ENCODE measurements at places on chromosomes 13 and 19.

DNA sequence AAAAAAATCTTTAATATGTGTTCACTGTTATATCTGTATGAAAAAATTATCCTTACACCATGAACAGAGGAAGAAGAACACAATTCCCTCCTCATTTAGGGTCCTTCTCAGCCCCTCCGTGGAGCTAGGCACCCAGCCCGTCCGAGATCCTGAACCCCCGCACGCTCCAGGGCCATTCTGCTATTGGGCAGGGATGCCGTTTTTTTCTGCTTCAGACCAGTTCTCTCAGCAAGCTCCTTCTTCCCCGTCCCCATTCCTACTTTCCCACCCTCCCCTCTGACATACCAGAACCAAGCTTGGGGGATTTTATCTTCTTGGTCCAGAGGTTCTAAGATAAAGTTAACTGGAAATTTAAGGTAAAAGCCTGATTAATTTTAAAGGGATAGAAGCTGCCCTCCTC, 36.2 kb downstream of the ATP12A start:
- H3K4me1 ChIP-seq, result no peaks in the 10 kb centered on the region
- DNase-seq, result no peak
- H3K27ac ChIP-seq, result peak overlapping the region; percentile 37
- no peak overlapping the region for H3K4me3 ChIP-seq
- no peaks in the 10 kb centered on the region for H3K27me3 ChIP-seq

DNA sequence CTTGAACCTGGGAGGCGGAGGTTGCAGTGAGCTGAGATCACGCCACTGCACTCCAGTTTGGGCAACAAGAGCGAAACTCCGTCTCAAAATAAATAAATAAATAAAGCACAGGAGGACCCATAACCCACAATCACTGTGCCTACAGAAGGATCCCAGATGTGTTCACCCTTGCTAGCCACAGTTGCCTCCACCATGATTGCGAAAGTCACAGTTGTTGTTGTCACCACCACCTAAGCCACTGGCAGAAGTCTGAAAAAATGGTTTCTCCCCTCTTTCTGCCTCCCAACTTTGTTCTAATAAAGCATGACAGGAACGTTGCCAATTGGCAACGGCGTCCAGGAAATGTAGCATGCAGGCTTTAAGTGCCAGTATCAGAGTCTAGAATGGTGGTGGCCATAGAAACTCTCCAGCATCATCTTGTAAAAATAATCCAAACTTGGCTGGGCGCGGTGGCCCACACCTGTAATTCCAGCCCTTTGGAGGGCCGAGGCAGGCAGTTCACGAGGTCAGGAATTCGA, 2.2 kb upstream of the EPS15L1 start:
- no peak overlapping the region for H3K27ac ChIP-seq
- no peak for DNase-seq
- no peak overlapping the region for H3K4me3 ChIP-seq
- H3K36me3 ChIP-seq, result no peaks in the 10 kb centered on the region
- H3K27me3 ChIP-seq, result no peaks in the 10 kb centered on the region

- H3K36me3 ChIP-seq, result peaks cover 3% of the 10 kb centered on the region
- H3K27me3 ChIP-seq, result no peaks in the 10 kb centered on the region
- no peak overlapping the region for H3K4me3 ChIP-seq
- DNase-seq, result no peak
- peaks cover 31% of the 10 kb centered on the region for H3K4me1 ChIP-seq
Measured at GRCh38 chr13:49777746-49778614, 14.5 kb downstream of the KPNA3 start.

DNA sequence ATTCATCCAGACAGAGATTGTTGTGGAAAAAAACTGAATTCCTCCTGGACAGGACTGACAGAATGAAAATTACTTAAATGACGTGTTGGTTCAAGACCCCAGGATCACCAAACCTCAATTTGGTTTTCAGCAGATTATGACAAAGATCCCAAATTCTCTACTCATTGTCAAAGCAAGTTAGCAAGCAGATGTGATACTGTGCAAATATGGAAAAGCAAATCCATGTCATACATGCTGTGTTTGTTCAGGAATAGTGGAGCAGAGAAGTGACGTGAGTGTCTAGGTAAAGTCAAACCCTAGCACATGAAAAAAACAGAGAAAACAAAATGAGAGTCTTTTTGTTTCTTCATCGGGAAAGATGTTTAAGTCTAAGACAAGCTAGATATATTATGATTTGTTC, 169.2 kb upstream of the NBEA start:
- H3K4me1 ChIP-seq, result no peaks in the 10 kb centered on the region
- no peaks in the 10 kb centered on the region for H3K36me3 ChIP-seq
- peaks cover 2% of the 10 kb centered on the region for H3K27me3 ChIP-seq
- DNase-seq, result no peak
- no peak overlapping the region for H3K27ac ChIP-seq

- no peak overlapping the region for H3K4me3 ChIP-seq
- peaks cover 42% of the 10 kb centered on the region for H3K4me1 ChIP-seq
- no peaks in the 10 kb centered on the region for H3K36me3 ChIP-seq
- H3K27me3 ChIP-seq, result no peaks in the 10 kb centered on the region
- DNase-seq, result no peak
- no peak overlapping the region for H3K27ac ChIP-seq
Measured at GRCh38 chr13:97219226-97219625, 2.9 kb upstream of the MBNL2 start.

- H3K27ac ChIP-seq, result no peak overlapping the region
- no peaks in the 10 kb centered on the region for H3K27me3 ChIP-seq
- no peaks in the 10 kb centered on the region for H3K36me3 ChIP-seq
- H3K4me3 ChIP-seq, result no peak overlapping the region
- peaks cover 3% of the 10 kb centered on the region for H3K4me1 ChIP-seq
Measured at GRCh38 chr13:94352057-94352456, 127.4 kb downstream of the DCT start.

DNA sequence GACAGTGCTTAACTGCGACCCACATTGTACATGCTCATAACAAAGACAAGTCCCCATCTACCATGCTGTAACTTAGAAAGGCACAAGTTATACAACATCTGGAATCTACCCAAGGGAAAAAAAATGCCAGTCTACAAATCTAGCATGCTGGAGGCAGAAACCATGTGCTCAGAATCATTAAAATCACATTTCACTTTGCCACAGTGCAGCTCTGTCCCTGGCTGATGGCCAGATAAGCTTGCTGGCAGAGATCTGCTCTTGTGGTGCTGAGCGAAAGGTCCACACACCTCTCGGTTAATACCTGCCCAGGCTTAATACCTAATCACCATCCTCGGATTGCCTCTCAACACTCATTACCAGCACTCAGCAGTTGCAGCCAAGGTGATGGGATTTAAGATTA, 74.1 kb upstream of the UQCRFS1 start:
- H3K27me3 ChIP-seq, result peaks cover 20% of the 10 kb centered on the region
- H3K36me3 ChIP-seq, result no peaks in the 10 kb centered on the region
- H3K4me1 ChIP-seq, result no peaks in the 10 kb centered on the region

DNA sequence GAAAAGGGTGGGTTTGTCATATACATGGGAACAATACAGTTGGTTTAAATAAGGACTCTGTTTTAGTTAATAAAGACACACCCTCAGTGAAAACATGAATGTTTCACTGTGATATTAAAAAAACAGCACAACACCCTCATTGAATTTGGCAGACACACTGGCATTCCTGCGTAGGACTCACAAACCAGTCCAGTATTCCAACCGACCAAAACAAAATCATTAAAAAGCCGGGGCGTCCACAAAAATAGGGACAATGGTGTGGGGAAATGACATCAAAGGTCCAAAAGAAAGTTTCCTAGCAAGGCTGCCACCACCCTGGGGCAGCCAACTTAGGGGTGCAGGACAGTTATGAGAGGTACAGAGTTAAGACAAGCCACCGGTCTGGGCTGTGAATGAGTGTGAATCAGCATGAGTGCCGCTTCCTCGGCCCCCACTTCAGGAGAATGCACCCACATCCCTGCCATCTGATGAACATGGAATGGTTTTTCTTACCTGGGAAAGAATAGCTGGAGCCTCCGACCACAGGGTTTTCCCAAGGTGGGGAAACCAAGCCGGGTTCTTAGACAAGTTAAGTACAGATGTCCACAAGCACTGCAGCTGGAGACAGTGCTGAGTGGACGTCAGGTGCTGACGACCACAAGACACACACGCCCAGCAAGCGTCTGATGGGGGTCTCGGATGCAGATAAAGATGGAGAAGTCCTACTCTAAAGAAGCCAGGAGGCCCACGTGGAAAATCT, 73.3 kb downstream of the KLF2 start:
- DNase-seq, result no peak
- H3K27me3 ChIP-seq, result no peaks in the 10 kb centered on the region
- H3K27ac ChIP-seq, result peak overlapping the region; percentile 57
- H3K4me3 ChIP-seq, result no peak overlapping the region

DNA sequence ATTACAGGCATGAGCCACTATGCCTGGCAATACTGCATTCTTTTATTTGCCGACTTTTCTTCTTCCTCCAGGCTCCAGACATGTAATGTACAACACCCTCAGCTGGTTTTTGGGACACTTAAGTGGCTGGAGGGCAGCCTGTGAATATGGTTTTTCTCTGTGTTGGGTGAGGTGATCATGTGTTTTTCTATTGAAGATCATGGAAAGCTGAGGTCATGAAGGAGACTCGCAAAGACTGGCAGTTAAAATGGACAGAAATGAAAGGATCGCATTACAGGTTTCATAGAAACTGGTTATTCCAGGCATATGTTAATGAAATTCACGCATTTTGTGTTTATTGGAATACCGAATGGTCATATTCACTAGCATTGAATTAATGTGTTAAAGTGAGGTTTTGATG, 85.2 kb upstream of the RNF113B start:
- H3K36me3 ChIP-seq, result no peaks in the 10 kb centered on the region
- no peaks in the 10 kb centered on the region for H3K27me3 ChIP-seq
- H3K27ac ChIP-seq, result no peak overlapping the region
- no peak overlapping the region for H3K4me3 ChIP-seq
- no peak for DNase-seq

All from naive thymus-derived CD8-positive, alpha-beta T cell (primary cell).